ENCODE measurements at places on chromosomes 3 and 15.

- no peak for DNase-seq
Observed at GRCh38 chr3:30440147-30440604, 166.2 kb upstream of the TGFBR2 start.

GRCh38 chr15:57281321-57281720, 95.0 kb upstream of the CGNL1 start:
- DNase-seq: no peak

DNA sequence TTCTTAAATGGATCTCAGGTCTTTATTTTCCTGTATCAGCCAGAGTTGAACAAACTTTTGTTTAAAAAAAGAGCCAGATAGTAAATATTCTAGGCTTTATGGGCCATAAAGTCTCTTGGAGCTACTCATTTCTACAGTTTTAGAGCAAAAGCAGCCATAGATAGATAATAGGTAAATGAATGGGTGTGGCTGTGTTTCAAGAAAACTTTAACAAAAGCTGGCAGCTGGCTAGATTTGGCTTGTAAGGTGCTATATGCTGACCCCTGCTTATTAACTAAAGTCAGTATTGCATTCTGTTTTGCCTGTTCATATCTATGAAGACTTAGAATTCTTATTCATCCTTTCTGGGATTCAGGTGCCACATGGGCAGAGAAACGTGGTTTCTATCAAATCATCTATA, 29.0 kb downstream of the MFN1 start:
- DNase-seq: no peak

DNA sequence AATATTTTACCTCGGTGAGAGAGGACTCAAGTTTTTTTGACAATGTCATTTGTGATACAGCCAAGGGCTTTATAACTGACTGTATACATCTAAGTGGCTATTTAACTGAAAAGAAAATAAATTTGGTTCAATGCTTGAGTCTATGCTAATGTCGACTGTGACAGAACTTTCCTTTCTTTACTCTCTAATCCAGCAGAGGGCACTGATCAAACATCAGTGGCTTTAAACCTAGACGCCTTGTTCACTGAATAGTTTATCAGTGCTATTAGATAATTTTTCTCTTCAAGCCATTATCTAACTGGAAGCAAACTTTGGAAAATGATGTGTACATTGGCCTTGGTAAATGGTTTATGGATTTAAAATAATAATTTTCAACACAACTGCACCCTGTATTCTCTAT, 285.1 kb downstream of the CHL1 start:
- DNase-seq: no peak

DNA sequence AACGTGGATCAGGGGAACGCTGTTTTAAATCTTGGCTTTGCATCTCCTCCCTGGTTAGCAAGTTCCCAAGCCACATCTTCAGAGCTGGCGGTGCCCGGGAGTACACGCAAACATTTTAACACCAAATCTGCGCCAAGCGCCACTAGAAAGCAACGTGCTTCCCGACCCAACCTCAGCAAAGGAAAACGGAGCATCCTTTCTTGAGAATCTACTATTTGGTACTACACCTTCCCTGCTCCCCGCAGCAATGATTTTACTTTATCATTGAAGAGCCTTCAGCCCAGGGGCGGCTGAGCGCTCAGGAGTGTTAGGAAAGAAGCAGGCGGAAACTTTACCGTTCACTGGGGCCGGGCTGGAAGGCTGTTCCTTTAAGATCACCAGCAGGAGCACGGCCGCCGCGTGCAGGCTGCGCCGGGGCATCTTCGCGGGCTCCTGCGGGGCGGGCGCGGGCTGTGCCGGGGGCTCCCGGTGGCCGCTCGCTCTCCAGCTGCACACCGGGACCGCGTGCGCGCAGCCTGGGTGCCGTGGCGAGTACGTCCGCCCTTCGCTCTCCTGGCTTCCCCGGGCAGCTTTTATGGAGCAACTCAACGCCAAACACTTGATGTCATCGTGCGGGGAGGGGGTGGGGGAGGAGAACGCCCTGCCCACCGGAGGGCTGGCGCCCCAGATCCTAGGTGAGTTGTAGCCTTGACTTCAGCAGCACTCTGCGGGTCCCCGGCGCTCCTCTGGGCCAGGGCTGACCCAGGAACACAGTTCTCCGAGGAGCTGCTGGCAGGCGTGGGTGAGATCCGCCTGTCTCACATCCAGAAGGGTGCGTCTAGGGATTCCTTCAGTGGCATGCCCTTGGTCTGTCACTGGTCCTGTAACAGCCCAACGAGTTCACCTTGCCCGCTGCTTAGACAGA, at the start of gene CA12:
Gene CA12 (minus strand): TSS at position 546 of the 904 bp plus-strand sequence. CDS start 126 bp downstream, at position 420.
- DNase-seq: no peak

GRCh38 chr3:197317250-197317963, 19.0 kb upstream of the DLG1 start:
- no peak for DNase-seq

DNA sequence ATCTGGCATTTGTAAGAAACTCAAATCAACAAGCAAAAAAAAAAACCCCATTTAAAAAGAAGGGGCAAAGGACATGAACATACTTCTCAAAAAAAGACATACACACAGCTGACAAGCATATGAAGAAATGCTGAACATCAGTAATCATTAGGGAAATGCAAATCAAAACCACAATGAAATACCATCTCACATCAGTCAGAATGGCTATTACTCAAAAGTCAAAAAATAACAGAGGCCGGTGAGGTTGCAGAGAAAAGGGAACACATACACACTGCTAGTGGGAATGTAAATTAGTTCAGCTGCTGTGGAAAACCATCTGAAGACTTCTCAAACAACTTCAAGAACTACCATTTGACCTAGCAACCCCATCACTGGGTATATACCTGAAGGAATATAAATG, 199.4 kb upstream of the THBS1 start:
- DNase-seq: no peak

DNA sequence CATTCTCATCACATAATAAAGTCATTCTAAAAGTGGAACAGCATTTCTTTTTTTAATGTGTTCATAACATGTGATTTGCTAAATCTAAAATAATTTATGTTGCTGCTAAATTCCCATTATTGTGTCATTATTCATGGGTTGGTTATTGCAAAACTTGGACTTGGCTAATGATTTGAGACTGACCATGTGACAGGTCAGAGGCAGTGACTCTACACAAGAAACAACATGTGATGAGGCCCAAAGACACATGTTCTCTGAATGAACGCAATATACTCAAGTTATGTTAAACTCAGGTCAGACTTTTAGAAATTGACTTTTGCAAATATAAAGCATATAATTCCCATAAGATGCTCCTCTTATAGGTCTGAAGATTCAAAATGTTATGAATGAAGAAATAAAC, 566.1 kb downstream of the TBL1XR1 start:
- DNase-seq: no peak

GRCh38 chr15:101255615-101256241, 3.9 kb upstream of the CHSY1 start:
- no peak for DNase-seq

- no peak for DNase-seq
Observed at GRCh38 chr3:74287557-74287956, 326.9 kb downstream of the CNTN3 start.

DNA sequence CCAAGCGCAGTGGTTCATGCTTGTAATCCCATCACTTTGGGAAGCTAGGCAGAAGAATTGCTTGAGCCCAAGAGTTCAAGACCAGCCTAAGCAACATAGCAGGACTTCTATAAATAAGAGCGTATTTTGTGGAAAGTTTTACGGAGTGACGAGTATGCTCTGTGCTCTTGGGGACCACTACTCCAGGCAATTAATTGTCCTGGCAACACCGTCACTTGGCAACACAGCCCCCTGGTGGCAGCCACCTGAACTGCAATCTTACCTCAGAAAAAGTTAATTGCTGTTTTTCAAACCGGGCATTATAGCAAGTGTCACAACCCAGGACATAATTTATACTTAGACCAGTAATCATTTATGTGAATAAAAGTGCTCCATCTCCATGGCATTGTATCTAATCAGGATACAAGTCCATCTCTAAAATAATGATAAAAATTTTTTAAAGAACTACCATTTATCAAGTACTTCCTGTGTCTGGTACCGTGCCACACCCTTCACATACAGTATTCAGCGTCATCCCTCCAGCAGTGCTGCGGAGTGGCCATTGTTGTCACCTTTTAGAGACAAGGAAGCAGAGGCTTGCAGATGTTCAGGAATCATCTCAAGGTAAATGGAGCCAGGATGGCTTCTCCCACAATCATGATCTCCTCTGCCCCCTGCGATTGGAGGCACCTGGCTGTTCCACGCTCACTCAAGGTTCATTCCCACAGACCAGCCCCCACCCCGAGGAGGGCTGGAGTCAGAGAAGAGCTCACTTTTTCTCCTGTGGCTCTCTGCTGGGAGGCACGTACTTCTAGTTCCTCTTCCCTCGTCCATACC, 34.5 kb downstream of the PLA2G4D start:
- peak; percentile 84 for DNase-seq

GRCh38 chr3:59245859-59246501, 196.2 kb upstream of the CFAP20DC start:
- no peak for DNase-seq

GRCh38 chr15:101505610-101506337, 16.3 kb upstream of the PCSK6 start:
- no peak for DNase-seq

DNA sequence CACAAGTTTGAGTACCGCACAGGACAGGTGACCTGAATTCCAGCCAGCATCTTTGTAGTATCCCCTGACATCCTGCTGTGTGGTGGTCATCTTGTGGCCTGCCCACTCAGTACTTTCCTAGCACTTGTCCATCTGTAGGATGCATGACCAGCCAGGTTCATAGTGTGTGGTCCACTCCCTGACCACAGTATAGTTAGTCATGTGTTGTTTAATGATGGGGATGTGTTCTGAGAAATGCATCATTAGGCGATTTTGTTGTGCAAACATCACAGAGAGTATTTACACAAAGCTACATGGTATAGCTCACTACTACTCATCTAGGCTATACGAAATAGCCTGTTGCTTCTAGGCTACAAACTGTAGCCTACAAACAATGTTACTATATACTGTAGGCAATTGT, 16.9 kb upstream of the RBPMS2 start:
- DNase-seq: no peak

DNA sequence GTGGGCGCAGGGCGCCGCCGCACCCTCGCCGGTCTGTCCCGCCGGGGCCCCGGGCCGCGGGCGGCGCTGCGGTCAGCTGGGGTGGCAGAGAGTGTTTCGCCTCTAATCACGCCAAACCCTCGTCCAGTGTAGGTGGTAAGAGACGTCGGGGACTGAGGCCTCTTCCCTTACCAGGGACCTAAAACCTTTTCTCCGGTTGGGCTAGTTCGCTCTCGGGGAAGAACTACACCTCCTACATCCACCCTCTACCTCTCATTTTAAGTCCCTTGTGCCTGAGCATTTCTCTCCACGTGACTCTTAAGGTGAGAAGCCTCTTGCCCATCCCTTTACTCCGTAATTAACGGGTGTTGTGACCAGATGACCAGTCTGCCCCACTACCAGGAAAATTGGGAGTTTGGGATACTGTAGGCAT, 520 bp downstream of the TMEM42 start:
- no peak for DNase-seq

GRCh38 chr3:171452328-171452727, 7.9 kb downstream of the TNIK start:
- no peak for DNase-seq

- DNase-seq: no peak
Observed at GRCh38 chr3:171772427-171773056, 37.7 kb downstream of the PLD1 start.

DNA sequence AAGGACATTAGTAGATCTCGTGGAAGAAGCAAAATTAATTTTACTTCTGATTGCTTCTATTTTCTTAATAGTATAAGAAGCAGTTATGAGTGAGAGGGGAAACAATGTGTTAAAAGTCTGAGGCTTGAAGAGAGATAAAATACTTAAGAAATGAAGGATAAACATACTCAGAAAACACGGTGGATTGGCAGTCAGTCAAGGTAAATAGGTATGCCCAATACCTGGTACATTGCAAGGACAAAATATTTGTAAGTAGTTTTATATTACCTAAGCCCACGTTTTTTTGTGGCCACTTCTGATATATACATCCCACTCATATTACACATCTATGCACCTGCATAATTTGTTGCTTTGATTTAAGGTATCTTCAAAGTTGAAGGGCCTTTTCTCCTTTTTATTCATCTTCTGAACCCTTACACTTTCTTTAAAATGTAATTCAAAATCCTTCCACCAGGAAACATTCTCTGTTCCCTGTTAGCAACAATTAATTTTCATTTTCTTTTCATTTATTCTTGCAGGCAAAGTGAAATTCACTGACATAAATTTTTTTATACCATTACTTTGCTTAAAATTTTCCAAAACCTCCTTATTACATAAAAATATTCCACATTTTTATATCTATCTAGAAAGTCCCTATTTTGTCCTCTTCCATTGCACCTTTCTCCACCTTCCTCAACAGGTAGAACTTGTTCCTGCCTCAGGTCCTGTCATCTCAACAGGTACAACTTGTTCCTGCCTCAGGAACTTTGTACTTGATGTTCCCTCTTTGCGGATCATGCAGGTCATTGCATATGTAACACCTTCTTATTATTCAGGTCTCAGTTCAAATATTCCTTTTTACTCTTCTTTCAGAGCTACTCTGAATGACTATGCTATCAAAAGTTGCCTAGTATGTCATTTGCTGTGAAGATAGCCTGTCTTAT, 755.7 kb upstream of the ALCAM start:
- no peak for DNase-seq

DNA sequence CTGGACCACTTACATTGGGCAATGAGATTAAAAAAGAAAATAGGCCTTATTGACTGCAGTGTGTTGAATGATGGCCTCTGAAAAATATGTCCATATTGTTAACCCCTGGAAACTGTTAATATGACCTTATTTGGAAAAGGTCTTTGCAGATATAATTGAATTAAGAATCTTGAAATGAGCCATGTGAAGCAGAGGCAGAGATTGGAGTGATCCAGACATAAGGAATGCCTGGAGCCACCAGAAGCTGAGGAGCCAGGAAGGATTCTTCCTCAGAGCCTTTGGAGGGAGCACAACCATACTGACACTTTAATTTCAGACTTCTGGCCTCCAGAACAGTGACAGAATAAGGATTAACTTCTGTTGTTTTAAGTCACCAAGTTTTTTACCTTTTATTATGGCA, 510.4 kb upstream of the AGTR1 start:
- no peak for DNase-seq

- no peak for DNase-seq
Observed at GRCh38 chr3:65713016-65713415, 325.7 kb downstream of the MAGI1 start.

- DNase-seq: no peak
Observed at GRCh38 chr3:71779674-71780377, 5.1 kb downstream of the PROK2 start.

GRCh38 chr3:12869035-12869621, 27.8 kb upstream of the RPL32 start:
- DNase-seq: peak; percentile 28

- no peak for DNase-seq
Observed at GRCh38 chr15:75891895-75892294, 11.8 kb upstream of the FBXO22 start.

GRCh38 chr3:43289841-43290470, 3.6 kb downstream of the SNRK start:
- no peak for DNase-seq

DNA sequence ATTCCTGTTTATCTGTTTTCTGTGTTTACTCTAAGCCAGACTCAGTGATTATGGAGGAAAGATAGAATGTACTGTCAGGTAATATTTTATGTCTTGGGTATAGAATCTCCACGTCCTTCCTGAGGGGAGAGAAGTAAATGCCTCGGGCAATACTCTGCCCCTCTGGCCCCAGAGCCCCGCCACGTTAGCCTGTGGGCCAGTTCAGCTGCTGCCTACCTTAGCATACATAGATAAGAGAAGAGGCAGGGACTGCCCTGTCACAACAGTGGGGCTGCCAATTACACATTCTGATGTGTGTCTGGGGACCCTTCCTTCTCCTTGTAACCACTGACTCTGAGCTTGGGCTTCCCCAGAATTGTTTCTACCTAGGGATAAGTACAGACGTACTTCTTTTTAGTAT, 347.7 kb upstream of the ATP11B start:
- no peak for DNase-seq

All from omental fat pad (tissue), 4 donors.